Stimulated activated naive CD4-positive, alpha-beta T cell treated with Interleukin-2 at 50 U/mL for 16 hours (primary cell): ENCODE measurements at places on chromosomes 11 and 22.
A peak's percentile ranks its signal among the peaks of the same experiment; 100 is the strongest.

- no peak for DNase-seq
These were observed 90.4 kb upstream of the SLC25A18 start for GRCh38 chr22:17472932-17473331.

GRCh38 chr11:90855531-90855930 is 632.7 kb upstream of the CHORDC1 start:
- DNase-seq: no peak

DNA sequence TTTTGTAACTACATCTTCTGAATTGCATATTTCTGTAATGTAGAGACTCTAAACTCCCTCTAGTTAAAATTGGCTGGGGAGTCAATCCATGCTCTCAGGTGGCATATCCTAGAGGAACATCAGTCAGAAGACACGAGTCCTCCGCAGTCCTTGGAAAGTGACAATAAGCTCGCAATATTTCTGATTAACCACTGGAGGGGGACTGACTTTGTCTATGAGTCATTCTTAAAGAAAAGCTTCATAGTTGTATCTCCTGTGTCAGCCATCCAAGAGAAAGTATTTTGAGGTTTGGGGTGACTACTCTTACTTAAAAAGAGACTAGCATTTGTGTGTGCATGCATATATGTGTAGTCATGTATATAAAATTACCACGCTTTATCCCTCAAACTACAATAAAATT is 60.2 kb downstream of the SLN start:
- DNase-seq: no peak

DNA sequence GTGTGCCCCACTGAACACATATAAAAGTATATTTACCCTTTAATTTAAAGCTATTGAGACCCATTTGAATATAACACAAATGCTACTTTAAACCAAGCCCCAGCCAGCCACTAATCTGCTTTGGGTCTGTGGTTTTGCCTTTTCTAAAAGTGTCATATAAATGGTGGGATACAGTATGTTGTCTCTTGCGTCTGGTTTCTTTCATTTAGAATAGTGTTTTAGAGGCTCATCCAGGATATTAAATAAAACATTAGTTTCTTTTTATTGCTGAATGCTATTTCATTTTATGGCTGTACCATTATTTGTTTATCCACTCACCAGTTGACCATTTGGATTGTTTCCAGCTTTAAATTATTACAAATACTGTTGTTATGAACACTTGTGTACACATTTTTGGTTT is 290.5 kb upstream of the SORL1-AS1 start:
- DNase-seq: no peak

DNA sequence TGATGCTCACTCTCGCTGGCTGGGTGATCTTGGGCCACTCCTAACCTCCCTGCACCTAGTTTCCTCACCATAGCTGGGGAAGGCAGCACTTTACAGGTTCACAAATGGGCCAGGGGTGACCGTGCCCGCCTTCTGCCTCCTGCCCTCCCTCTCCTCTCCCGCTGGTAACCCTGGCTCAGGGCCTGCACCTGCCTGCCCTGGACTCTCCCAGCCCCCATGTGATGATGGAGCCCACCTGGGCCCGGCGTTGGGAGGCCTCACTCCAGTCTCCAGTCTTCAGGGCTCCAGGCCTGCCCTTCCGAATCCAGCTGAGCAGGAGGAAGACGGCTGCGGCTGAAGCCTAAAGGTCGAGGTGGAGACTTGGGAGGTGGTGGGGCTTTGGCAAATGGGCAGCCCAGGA is 152.9 kb downstream of the CACNA1I start:
- no peak for DNase-seq

GRCh38 chr11:62922653-62923431 is 1.7 kb upstream of the CHRM1 start:
- peak; percentile 17 for DNase-seq

DNA sequence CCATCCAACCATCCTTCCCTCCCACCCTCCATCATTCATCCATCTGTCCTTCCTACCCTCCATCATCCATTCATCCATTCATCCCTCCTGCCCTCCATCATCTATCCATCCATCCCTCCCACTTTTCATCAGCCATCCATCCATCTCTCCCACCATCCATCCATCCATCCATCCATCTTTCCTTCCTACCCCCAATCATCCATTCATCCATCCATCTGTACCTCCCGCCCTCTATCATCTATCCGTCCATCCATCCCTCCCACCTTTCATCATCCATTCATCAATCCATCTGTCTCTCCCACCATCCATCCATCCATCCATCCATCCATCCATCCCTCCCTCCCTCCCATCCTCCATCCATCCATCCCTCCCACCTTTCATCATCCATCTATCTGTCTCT is 968.8 kb downstream of the BRD1 start:
- no peak for DNase-seq

GRCh38 chr11:47398011-47398410 is 10.4 kb upstream of the SLC39A13 start:
- no peak for DNase-seq

DNA sequence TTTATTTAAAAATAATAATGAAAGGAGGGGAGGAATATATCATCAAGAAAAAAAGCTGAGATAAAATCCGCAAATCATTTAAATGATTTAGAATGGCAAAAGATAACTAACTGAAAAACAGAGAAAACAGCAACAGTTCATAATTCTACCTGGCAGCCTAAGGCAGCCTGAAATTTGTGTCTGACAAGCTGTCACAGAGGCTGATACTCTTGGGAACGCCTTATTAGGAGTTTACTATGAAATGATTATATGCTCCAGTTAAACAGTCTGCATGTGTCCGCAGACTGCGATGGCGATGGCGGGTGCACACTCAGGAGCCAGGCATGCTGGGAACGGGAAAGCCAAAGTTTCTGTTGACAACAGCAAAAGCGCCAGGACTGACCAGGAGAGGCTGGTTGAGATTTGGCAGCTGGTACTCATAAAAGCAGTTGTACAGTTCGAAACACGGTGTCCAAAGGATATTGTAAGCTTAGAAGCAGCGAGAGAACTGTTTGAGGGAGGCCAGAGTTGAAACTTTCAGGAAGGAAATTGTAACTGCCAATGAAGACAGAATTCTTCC is 172.9 kb upstream of the MPPED2 start:
- DNase-seq: no peak

DNA sequence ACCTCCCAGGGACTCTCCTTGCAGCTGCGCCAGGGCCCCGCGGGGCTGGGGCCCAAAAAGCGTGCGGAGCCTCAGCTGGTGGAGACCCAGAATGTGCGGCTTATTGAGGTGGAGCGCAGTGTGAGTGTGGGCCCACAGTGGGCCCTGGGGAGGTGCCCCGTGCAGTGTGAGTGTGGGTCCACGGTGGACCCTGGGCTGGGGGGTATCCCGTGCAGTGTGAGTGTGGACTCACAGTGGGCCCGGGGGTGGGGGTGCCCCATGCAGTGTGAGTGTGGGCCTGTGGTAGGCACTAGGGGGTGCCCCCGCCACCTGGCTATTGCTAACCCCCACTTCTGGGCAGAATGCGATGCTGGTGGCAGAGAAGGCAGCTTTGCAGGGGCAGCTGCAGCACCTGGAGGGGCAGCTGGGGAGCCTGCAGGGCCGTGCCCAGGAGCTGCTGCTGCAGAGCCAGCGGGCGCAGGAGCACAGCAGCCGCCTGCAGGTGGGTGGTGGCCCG is 7.8 kb upstream of the RPS6KA4 start:
- DNase-seq: no peak
